ENCODE measurements at places on chromosomes 12 and 14.

DNA sequence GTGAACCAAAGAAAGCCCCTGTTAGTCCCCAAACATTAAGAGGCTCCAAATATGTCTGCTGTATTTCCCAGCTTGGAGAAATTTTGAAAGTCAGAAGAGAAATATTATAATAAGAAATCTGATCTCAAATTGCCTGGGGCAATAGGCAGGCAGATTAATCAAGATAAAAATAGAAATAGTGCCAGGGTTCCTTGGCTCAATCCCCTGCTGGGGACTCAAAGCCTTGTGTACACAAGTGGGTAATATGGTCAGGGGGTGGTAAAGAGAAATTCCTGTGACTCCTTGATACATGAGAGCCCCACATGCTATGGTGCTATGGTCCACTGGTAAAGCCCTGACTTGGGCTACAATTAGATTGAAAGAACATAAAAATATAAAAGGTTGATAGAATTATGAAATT lies 41.3 kb upstream of the ARID2 start:
- no peak for ATAC-seq

GRCh38 chr12:104339663-104340062 lies 36.1 kb downstream of the EID3 start:
- no peak for ATAC-seq

DNA sequence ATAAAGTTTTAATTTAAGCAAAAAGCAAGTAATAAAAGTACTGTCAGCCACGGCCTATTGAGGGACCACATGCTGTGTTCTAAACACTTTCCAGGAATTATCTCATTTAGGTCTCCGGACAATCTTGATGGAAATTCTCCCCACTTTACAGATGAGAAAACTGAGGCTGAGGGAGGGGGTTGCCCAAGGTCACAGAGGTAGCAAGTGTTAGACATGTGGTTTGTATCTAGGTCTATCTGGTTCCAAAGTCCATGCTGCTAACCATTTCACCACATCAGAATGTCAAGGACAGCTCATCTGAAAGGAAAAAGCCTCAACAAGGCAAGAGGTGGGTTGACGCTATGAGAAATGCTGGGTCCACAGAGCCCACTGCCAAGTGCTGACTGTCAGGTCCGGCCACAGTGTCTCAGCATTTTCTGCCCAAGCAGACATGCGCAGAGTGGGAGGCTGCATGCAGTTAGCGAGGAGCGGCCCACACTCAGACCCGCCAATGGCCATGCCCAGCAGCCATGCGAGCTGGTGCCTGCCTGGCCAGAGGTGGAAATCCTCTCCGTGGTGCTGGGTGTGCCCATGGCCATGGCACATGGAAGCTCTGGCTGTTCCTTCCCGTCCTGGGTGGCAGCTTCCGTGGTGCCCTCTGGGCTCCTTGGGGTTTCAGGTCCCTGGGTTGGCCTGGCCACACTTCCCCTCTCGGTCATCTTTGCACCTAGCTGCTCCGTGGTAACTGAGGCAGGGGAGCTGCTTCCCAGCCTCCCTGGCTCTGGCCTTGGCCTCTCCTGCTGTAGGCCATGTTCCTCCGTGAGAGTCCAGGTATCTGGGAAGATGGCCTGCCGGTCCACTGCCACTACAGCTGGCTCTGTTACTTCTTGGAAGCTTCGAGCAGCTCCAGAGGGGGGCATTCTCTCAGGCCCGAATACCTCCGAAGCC lies 18.0 kb upstream of the RPLP0 start:
- ATAC-seq = no peak

GRCh38 chr12:4556735-4557530 lies 5.1 kb upstream of the DYRK4 start:
- ATAC-seq = no peak

- no peak for ATAC-seq
Observed at GRCh38 chr14:63654346-63654745, 12.7 kb upstream of the WDR89 start.

All from motor neuron (in vitro differentiated cells).